ENCODE measurements at places on chromosomes 4 and X.
A peak's percentile ranks its signal among the peaks of the same experiment; 100 is the strongest.

DNA sequence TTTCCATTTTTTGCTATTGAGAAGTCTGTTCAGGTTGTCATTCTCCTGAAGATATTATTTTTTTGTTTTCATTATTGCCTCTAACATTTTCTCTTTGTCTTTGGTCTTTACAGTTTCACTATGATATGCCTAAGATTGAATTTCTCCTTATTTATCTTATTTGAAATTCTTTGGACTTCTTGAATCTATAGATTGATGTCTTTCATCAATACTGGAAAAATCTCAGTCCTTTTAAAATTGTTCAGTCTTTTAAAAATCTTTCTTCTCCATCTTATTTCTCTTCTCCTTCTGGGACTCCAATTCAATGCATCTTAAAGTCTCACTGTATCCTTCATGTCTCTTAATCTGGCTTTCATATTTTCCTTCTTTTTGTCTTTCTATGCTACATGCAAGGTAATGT, 86.7 kb downstream of the KIT start:
- DNase-seq = no peak

- DNase-seq = no peak
Observed at GRCh38 chrX:43882294-43882681, at the start of gene MAOB. MAOB (minus strand) TSS chrX:43882450; CDS start chrX:43882299, 151 bp downstream.

DNA sequence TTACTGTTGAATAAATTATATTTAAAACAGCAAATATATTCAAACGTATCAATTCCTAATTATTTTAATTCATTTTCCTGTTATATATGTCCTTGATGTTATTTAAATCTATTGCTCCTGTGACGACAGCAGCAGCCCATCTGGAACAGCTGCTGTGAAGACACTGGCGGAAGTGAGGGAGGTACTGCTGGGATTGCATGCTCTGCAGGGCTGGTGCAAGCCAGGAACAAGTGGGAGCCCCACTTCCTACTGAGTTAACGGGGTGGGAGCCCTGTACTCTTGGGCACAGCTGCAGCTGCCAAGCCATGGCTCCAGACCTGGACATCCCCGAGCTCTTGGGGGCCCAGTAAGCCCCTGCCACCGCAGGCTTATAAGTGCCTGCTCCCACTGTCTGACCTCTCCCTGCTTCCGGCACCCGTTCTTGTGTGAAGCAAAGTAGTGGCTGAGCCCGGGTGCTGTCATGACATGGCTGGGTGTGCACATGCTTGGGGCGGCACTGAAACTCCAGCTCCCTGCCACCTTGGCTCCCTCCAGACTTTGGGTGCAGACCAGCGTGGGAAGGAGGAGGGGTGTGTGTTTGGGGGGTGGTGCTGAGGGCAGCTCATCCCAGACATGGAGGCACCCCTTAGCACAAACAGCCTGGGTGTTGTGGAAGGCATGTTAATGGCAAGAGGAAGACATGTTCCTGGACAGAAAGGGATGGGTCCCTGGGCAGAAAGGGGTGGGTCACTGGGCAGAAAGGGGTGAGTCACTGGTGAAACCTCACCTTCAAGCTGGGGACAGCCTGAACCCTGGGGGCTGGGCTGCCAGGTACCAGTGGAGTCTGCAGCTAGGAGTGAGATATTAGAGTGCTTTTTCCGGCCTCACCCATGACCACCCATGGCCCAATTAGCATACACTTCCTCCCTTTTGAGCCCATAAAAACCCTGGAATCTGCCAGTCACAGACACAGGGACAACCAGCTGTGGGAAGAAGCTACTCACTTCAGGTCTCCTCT, 1981.3 kb upstream of the IGFBP7 start:
- no peak for DNase-seq

GRCh38 chrX:50698944-50699343, 115.0 kb downstream of the SHROOM4 start:
- no peak for DNase-seq

GRCh38 chr4:111630705-111631104, 514.5 kb upstream of the FAM241A start:
- no peak for DNase-seq

DNA sequence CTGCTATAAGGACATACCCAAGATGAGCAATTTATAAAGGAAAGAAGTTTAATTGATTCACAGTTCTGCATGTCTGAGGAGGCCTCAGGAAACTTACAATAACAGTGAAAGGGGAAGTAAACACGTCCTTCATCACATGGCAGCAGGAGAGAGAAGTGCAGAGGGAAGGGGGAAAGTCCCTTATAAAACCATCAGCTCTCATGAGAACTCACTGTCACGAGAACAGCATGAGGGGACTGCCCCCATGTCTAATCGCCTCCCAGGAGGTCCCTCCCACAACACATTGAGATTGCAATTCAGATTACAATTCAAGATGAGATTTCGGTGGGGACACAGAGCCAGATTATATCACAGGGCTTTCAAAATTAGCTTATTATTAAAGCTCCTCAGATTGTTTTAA, 209.5 kb upstream of the PPP3CA start:
- no peak for DNase-seq

- DNase-seq = no peak
Observed at GRCh38 chr4:31059753-31060522, 339.8 kb downstream of the PCDH7 start.

DNA sequence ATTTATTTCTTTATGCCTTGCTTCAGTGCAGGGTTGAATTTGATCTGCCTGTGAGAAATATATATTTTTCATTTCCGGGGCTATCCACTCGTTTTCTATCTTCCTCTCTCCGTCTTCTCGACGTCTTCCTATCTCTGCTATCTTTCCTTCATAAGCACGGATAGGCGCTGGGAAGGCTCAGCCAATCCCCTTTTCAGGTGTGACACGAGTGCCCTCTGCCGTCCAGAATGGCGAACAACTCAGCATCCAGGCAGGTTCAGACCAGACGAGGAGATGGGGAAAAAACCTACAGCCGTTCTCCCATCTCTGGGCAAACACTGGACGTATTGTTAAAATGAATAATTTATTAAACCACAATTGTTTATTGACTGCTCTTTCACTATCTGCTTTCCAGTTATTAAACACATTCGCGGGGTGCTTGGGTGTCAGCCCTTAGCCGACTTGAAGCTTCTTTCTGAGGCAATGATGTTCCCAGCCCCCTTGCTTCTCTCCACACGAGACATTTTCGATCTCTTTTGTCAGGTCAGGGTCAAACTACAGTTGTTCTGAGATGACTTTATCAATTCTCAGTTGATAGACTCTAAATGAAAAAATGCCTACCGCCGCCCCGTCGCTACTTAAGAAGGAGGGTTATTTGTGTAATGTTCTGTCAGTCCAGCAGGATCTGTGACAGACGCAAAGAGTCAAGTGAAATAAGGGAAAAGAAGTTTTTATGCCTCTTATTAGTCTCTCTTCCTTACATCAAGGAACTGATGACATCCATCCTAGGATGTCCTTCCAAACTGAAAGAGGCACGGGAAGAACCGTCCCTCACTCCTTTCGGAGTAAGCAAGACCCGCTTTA, 96.3 kb upstream of the NOCT start:
- DNase-seq = peak; percentile 22

DNA sequence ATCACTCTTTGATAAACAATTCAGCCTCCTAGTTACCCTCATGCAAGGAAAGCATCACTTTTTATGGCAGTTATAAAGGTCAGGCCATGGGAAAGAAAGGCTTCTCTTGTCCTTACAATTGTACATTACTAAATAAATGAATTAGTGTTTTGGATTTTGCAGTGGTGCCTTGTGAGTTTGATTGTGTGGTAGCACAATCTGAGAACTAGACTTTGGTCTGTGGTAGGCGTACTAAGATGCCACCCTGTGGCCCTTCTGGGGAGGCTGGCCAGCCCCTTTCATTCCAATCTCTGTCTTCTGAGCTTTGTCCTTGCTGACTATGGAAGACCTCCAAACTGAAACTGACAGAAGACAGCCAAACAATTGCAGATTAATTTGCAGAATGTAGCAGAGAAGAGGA, 14.6 kb upstream of the HNRNPD start:
- DNase-seq = no peak

GRCh38 chr4:108193886-108194672, 25.3 kb upstream of the LEF1 start:
- no peak for DNase-seq

GRCh38 chr4:176123710-176124407, 58.2 kb downstream of the WDR17 start:
- DNase-seq = no peak

DNA sequence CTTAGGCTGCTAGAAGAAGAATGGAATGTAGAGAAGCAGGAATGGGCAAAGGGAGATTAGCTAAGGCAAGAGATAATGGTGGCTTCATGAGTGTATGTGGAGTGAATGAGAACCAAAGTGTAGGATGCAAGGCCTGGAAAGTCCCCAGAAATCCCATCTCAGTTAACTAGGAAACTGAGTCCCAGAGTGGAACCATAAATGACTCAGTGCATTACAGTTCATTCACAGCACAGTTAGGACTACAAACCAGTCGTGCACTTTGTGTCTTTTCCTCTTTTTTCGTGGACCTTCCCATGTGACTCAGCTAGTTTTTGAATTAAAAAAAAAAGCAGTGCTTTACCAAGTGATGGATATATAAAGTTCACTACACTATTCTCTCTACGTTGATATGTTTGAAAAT, 27.7 kb upstream of the REST start:
- DNase-seq = no peak

GRCh38 chr4:103400405-103400804, 202.3 kb upstream of the CENPE start:
- DNase-seq = no peak

DNA sequence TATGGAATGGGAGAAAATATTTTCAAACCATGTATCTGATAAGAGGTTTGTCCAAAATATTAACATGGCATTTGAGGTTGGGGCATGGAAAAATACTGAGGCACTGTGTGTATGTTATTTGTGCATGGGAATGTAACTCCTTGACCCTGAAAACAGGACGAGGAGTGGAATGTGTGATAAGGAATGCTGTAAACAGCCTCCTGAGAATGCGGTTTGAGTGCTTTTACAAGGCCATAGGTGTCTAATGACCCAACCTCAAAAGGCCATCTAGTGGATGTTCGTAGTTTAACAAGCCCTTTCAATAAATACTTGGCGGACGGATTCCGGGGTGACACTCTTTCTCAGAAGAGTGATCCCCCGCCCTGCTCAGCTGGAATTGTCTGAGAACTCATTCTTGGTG, 162.9 kb upstream of the USP9X start:
- peak; percentile 32 for DNase-seq

DNA sequence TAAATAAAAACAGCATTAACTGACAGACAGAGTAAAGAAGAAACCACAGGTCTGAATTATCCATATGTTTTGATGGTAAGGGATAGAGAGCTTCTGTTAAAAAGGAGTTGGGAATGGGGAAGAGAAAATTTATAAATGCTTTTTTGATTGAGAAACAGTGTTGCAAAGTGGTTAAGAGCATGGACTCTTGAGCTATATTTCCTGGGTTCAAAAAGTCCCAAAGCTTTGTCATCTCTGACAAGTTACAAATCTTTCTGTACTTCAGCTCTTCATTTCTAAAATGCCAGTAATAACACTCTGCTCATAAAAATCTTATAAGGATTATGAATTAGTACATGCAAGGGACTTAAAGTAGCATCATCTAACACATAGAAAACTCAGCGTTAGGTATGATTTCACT, 62.2 kb downstream of the N4BP2 start:
- no peak for DNase-seq

GRCh38 chr4:56958111-56958517, 19.3 kb downstream of the NOA1 start:
- DNase-seq = no peak

DNA sequence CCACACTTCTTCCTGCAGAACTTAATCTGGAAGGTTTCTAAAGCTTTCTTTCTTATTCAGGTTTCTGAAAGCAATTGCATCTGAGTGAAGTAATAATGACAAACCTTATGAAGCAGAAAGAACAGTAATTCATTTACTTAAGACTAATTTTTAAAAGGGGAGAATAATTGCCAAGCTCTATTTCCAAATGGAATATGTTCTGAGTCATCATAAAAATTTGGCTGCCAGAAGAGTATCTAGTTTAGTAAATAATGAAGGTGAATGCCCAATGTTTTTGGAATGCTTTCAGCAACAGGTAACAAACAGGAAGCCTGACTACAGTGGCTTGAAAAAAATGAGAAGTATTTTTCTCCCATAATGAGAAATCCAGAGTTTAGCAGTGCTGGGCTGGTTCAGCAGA, 227.3 kb upstream of the TET2 start:
- no peak for DNase-seq

DNA sequence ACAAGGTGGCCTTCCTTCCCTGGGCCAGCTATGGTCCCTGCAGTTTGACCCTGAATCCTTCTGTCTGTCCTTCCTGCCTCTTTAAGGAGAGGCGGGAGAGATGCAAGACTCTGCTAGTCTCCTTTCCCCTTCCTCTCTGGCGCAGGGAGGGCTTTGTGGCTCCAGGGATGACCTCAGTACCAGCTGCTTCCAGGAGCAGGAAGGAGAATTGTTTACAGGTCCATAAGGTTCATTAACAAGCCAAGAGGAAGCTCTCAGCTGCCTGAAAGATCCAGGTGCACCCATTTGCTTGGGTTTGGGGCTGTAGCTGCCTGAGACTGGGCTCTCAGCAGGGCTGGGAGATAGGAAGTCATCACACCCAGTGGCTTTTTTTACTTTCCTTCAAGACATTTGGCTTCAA, 4.0 kb upstream of the FATE1 start:
- DNase-seq = no peak

DNA sequence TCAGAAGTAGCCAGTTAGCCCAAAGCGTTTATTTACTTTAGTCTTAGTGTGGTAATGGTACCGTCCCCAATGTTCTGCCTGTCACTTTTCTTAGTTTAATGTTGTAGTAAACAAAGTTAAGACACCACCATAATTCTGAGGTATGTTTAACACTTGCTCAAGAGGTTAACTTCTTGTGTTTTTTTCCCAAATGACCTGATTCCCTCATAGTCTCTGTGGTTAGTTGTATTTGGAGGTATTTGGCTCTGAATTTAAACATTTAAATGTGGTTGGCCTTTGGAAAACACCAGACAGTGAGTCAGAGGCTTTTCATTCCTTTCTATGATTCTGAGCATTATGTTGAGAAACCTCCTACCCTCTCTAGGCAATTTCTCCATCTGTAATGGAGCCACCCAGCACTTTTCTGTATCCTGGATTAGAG, 47.9 kb downstream of the CXCL1 start:
- DNase-seq = no peak

DNA sequence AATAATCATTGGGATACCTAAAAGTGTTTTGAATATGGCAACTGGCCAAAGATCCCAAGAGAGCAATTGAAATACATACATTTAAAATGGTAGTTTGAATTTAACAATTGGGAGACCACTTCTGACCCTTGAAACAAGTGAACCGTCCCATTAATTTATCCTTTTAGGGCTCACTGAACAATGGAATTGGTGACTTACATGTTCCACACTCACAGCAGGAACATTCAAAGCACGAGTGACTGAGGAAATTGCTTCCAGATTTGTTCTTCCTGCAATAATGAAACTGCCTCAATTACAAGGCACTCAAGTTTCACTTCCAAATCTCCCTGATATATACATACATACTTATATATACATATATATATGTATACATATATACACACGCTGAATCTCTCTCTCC, 20.6 kb downstream of the SLC39A8 start:
- no peak for DNase-seq

GRCh38 chrX:113651306-113651705, 810.7 kb upstream of the AMOT start:
- no peak for DNase-seq

Data from DMS 273 treated with DMSO at 0.1 percent for 48 hours (cell line).